B cell (primary cell): ENCODE measurements at places on chromosomes 5 and 9. TPM values are rescaled to one million over a fixed set of nuclear protein-coding genes. Genes with fewer than 3 reads are reported as not detected.

DNA sequence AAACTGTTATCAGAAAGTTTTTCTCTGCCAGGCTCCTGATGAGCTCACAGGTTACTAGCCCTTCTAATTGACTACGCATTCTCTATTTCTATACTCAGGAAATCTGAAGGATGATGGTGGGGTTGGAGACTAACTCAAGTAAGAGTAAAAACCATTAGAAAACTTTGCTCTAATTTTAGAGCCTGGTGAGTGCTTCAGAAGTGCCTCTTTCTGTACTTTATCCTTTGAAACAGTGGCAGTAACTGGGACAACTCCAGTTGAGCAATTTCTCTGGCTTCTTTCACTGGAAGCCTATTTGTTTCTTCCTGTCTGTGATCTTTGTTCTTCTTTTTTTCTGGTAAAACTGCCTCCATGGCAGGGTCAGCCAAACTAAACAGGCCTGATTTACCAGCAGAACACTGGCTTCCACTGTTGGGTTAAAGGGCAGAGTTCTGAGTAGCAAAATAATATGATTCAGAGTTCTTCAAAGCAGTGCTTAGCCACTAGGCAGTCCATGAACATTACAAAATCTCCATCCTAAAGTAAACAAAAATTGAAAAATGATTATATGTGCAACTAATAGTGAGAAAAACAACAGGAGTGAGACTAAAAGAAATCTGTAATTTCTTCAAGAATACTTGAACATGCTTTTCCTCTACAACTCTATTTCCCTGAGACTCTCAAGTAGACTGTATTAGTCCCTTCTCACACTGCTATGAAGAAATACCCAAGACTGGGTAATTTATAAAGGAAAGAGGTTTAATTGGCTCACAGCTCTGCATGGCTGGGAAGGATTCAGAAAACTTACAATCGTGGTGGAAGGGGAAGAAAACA, 79.8 kb downstream of the MROH2B start:
- DNase-seq, result no peak
- H3K27me3 ChIP-seq, result no peaks in the 10 kb centered on the region
- H3K27ac ChIP-seq, result no peak overlapping the region
- no peaks in the 10 kb centered on the region for H3K36me3 ChIP-seq
- no peaks in the 10 kb centered on the region for H3K4me1 ChIP-seq

- H3K4me3 ChIP-seq, result no peak overlapping the region
- no peaks in the 10 kb centered on the region for H3K36me3 ChIP-seq
- no peak overlapping the region for H3K27ac ChIP-seq
- H3K27me3 ChIP-seq, result no peaks in the 10 kb centered on the region
- no peaks in the 10 kb centered on the region for H3K4me1 ChIP-seq
Measured at GRCh38 chr9:40925149-40925548, 203.3 kb downstream of the FOXD4L6 start.

- no peaks in the 10 kb centered on the region for H3K4me1 ChIP-seq
- DNase-seq, result no peak
- H3K36me3 ChIP-seq, result no peaks in the 10 kb centered on the region
- no peaks in the 10 kb centered on the region for H3K27me3 ChIP-seq
- no peak overlapping the region for H3K27ac ChIP-seq
Measured at GRCh38 chr5:84685121-84685894, 300.6 kb upstream of the EDIL3 start.

DNA sequence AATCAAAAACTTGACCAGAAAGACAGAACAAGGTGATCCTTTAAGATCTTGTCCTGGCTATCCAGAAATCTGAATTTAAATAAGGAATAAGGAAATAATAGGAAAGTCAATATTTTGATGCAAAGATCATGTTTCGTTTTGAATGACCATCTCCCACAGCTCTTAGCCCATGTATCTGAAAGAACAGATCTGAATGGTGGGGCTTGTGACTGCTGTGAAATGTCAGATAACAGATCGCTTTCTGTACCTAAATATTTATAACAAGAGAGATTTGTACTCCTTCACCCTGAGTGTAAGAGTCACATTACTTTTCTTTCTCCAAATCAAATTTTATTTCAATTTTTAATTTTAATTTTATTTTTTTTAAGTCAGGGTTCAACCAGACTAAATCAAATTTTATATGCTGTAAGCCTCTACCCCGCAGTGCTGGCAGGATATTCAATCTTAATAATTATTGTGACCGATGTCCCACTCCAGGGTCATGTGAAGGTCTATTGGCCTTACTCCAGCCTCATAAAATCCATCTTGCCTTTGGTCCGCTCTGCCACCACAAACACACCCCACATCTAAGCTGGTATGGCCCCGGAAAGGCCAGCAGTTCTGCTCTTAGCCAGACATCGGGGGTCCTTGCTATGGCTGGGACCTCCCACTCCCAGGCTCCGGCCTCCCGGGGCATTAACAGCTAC, 7.0 kb upstream of the SLC26A2 start:
- no peaks in the 10 kb centered on the region for H3K4me1 ChIP-seq
- no peak overlapping the region for H3K4me3 ChIP-seq
- H3K36me3 ChIP-seq, result no peaks in the 10 kb centered on the region
- H3K27me3 ChIP-seq, result peaks cover 6% of the 10 kb centered on the region
- DNase-seq, result no peak

GRCh38 chr5:133831491-133832224, 136.8 kb downstream of the C5orf15 start:
- H3K4me1 ChIP-seq, result peaks cover 24% of the 10 kb centered on the region
- no peak overlapping the region for H3K4me3 ChIP-seq
- no peaks in the 10 kb centered on the region for H3K36me3 ChIP-seq
- H3K27ac ChIP-seq, result no peak overlapping the region

The MYMK gene
- total RNA-seq, result not detected in 2 replicates

- no peak overlapping the region for H3K4me3 ChIP-seq
- no peak for DNase-seq
- H3K27me3 ChIP-seq, result no peaks in the 10 kb centered on the region
- no peaks in the 10 kb centered on the region for H3K4me1 ChIP-seq
- H3K27ac ChIP-seq, result no peak overlapping the region
- H3K36me3 ChIP-seq, result no peaks in the 10 kb centered on the region
Measured at GRCh38 chr9:120645760-120646159, 65.8 kb upstream of the CDK5RAP2 start.

The PCDHB5 gene
- total RNA-seq, result not detected in 2 replicates

- H3K27me3 ChIP-seq, result no peaks in the 10 kb centered on the region
- H3K4me1 ChIP-seq, result peaks cover 75% of the 10 kb centered on the region
- H3K36me3 ChIP-seq, result peaks cover 50% of the 10 kb centered on the region
- H3K27ac ChIP-seq, result peak overlapping the region; percentile 100
- H3K4me3 ChIP-seq, result no peak overlapping the region
Measured at GRCh38 chr9:127908660-127908926, 8.2 kb downstream of the ST6GALNAC4 start.

The ARID3C gene
- total RNA-seq, result not detected in 2 replicates

The SLC6A19 gene
- not detected in 2 replicates for total RNA-seq
